Immature natural killer cell (primary cell): ENCODE measurements at places on chromosomes 3 and 15.

- no peak for DNase-seq
Observed at GRCh38 chr15:78617076-78617475, 3.7 kb downstream of the CHRNA3 start.

- DNase-seq = no peak
Observed at GRCh38 chr15:40829115-40829514, 607 bp upstream of the PPP1R14D start.

DNA sequence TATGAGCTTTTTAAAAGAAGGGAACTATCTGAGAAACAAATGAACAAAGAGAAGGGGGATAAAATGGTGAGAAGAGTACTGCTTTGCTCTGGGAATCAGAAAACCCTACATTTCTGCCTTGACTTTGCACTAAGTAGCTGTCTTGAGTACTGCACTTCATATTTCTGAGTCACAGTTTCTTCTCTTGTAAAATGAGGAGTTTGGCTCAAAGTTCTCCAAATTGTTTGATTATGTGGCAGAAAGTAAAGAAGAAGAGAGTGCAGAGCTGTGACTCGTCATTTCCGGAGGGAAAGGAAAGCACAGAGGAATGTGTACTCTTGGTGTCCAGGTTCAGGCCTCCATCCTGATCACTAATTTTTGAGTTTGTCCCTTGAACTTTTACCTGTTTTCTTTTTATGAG is 54.7 kb downstream of the TP63 start:
- no peak for DNase-seq

DNA sequence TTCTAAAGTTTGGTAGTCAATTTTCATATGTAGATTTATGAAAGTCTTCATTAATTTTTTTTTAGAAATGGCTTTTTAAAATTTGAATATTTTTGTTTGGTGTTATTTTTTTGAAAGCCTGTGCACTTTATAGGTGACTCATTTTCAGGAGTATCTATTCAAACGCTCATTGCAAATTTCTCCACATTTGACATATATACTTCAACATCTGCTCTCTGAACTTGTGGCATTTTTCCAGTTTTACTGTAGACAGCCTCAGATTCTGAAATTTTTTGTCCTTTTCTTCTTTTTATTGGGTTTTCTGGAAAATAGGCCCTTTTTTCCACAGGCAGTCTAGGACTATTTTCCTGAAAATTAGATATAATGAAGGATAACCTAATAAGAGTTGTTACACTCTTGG is 396.6 kb downstream of the RBMS3 start:
- DNase-seq = no peak

GRCh38 chr3:184129012-184129411 is 6.1 kb upstream of the EIF2B5 start:
- DNase-seq = no peak

GRCh38 chr3:31377045-31377642 is 155.6 kb upstream of the STT3B start:
- DNase-seq = no peak

DNA sequence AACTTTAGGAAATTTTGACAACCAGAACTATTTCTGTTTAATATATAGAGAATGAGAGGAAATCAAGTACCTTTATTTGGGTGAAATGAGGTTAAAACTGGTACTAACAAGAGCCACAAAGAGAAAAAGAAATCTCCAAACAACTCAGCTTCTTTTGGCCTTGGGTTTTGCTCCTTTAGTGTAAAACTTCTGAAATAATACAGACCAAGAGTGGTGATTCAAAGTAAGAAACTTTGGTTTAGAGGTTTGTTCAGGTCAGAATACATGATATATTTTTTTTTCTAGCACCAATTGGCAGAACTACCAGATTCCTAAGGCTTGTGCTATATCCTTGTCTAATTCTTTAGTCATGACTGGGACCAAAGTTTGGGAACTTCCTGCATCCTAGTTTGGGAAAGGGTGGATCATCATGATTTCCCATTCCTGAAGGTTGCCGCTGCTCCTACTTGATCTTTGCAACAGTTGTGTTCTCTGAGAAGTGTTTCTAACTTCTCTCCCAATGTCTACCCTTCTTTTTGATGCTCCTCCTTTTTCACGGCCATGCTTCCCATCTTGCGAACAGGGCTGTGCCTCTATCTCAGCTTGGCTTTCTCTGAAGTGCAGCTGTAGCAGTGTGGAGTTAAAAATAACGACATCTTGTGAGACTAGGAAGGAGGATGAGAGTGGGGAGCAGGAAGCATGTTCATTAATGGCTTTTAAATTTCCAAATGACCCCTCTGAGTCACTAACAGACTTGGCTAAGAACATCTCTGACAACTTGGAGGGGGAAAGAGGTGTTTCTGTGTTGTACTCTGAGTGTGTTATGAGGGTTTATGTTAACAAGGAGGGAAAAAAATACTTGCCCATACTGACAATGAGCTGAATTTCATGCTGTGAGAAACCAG is 87.7 kb downstream of the KCNAB1 start:
- no peak for DNase-seq

GRCh38 chr3:156491192-156491591 is 63.7 kb downstream of the SSR3 start:
- no peak for DNase-seq

- no peak for DNase-seq
Observed at GRCh38 chr15:82572311-82572710, 32.1 kb upstream of the RPS17 start.

DNA sequence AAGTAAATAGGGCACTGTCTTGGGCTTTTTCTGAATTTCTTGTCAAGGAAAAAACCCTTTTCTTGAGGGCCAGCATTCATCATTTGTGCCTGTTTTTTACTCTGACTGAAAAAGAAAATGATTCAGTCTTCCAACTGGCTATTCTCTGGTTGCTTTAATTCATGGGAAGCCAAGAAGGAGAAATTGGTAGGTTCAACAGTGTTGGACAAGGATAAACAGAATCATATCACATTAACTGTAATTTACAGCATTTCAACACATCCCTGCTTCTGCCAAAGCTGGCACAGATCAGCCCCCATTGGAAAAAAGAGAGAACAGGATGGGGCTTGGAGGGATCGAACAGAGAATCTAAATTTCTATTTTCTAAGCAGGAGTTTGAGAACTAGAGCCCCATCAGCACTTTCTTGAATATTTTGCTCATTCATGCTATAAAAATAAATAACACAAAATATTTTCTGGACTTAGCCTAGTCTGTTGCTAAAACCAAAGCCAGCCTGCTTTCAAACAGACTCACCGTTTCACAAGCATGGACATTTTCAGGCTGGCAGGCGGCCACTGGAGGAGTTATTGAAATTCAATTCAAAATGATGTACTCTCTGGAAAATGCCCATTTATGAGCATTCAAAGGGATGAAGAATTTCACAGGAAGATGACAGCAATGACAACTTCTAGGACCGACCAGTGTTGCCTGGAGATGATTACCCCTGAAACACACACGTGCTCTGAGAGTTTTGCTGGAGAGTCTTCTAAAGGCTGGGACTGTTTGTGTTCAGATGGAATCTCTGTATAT is 181.2 kb downstream of the WNT5A start:
- no peak for DNase-seq

DNA sequence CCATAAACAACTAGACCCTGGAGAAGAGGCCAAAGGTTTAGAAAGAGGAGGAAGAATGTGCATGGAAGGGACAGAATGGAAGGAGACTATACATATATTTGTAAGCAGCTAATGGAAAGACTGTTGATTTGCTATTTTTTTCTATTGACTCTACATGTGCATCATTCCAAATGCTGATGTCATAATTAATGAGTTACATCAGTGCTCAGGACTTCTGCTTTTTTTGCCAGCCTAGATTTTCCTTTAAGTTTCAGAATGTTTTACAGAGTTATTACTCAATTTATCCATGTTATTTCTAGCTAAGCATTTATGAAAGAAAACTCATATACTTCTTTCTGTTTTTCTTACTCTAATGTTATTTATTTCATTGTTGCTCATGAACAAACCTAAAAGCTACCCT is 62.6 kb upstream of the VGLL3 start:
- DNase-seq = no peak

DNA sequence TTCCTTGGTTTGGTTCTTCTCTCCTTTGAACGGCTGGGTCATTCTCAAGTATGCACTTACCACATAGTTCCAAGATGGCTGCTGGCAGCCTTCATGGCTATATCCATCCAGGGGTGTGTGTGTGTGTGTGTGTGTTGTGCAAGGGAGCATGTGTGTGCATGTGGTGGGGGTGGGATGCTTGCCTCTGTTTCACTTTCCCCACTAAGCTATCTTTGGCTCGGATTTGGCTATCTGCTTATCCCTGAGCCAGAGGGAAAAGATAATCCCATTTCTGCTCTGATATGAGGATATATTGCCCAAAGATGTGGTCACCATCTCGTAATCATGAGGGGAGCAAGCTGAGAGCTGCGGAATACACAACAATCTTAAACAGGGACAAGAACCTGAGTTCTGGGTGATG is 26.2 kb downstream of the ANAPC13 start:
- DNase-seq = no peak

DNA sequence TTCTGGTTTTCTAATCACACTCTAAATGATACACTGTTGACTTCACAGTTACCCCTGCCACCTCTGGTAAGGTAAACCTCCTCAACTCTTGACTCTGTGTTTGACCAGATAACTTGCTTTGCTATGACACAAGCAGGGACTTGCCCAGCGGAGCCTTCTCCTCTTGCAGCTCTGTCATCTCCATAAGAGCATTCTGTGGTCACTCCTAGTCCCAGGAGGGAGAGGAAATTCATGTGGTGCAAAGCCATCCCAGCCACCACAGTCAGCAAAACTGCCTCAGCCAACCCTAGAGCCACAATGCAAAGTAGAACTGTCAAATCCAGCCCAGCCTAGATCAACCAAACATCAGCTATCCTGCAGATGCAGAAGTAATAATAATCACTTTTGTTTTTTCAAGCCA is 144.7 kb upstream of the GADL1 start:
- DNase-seq = no peak

GRCh38 chr3:38036286-38036685 is 2.7 kb upstream of the DLEC1 start:
- no peak for DNase-seq

GRCh38 chr3:103825586-103825985 is 1390.8 kb downstream of the ZPLD1 start:
- DNase-seq = no peak

GRCh38 chr3:63303238-63303637 is 25.1 kb downstream of the SYNPR start:
- no peak for DNase-seq

DNA sequence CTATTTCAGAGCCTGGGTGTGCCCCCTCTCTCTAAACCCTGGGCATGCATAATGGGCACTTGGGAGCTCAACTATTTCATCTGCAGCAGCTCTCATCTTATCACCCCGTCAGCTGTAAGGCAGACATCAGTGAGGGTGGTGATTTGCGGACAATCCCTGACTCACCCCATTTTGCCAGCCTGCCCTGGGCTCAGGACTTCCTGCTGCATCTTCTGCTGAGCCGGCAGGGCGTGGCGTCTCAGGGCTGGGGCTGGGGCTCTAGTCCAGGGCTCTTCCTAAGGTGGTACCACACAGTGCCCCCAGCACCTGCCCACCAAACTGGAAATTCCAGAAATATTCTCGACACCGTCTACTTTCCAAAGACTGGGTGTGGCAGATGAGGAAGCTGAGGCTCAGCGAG is 925 bp upstream of the PSTPIP1 start:
- DNase-seq = peak; percentile 48

DNA sequence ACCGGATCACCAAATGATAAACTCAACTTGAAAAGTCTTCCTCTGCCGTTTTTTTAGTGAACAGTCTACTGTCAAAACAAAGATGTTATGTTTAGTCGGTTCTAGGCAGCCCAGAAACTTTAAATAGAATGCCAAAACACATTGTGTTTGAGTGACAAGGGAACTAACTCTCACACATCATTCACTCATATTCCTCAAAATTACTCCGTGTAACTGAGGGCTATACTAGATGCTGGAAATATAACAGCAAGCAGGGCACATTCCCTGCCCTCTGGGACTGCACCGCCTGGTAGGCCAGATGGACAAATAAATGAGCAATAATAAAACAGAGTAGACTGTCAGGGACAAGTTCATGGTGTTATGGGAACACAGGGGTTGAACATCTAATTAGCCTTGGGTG is 251.4 kb downstream of the MAGI1 start:
- DNase-seq = no peak

DNA sequence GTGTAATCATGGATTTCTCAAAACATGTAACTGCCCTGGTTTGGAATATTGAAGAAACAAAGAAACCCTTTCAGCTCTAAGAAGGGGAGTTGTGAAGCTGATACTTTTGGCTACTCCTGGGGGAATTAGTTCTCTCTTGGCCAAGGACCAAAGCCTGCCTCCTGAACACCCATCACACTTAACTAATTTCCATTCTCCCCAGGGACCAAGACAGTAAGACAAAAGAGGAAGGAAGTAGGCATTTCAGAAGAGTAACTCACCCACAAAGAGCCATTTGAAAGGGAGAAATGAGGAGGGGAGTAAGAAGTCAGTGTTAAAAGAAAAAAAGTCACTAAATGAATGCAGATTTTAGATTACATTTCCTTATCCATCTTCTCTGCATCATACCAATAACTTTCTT is 328.0 kb upstream of the SOX2 start:
- no peak for DNase-seq

DNA sequence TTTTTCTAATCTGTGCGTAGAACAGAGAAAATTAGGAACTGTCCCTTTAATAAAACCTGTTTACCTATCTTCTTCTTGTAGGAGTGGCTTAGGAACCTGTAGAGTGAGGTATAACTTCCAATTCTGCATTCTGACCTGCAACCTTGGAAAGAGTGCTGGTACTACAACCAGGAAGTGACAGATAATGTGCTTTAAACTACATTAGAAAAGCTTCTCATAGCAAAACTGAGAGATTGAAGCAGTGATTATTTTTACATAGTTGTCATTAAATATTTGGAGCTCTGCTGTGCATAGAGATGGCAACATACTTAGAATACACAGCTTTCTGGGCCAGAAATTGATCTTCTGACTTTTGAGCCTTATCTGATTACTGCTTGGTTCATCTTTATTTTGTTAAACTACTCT is 50.4 kb upstream of the ZDHHC23 start:
- no peak for DNase-seq

DNA sequence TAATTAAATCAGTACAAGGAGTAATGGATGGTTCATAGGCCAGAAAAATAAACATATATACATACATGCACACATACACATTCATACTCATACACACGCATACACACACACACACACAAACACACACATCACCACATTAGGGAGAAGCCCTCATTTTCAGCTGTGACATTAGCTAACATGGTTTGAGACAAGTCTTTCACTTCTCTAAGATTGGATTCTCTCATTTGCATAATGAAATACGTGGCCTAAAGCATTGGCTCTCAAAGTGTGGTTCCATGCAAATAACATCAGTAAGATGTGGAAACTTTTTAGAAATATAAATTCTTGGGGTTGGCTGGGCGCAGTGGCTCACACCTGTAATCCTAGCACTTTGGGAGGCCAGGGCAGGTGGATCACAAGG is 452.6 kb downstream of the TAFA4 start:
- DNase-seq = no peak

- no peak for DNase-seq
Observed at GRCh38 chr3:195395208-195395816, 47.5 kb downstream of the ACAP2 start.
